ENCODE measurements at places on chromosomes 4 and X.

GRCh38 chr4:4271912-4272311 is 18.0 kb downstream of the LYAR start:
- DNase-seq, result no peak

DNA sequence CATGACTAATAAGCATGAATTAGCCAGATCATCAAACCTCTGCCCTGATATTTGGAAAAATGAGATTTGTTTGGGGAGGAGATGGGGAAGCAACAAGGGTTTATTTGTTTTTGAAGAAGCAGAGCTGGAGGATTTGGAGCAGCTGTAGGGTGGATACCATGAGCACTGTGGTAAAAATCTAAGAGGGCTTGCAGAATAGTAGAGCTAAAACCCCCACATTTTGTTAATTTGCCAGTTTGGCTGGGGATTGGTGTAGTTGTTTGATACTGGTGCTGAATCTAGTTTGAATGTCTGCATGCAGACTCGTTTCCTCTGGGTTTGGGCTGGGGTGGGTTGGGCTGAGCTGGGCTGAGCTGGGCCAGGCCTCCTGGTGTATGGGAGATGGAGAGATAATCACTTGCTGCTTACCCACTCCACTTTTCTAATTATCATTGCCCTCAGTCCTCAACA is 43.7 kb downstream of the SMAD1 start:
- DNase-seq, result no peak

GRCh38 chr4:184802697-184803015 is 23.1 kb downstream of the ACSL1 start:
- no peak for DNase-seq

- no peak for DNase-seq
Measured at GRCh38 chrX:24515447-24515846, 50.4 kb downstream of the PDK3 start.

- DNase-seq, result no peak
Measured at GRCh38 chrX:66008328-66008970, 31.4 kb downstream of the VSIG4 start.

- no peak for DNase-seq
Measured at GRCh38 chrX:38548508-38548907, 12.8 kb upstream of the TSPAN7 start.
